DND-41 (cell line): ENCODE measurements at places on chromosomes 6 and 20.

- H3K27me3 ChIP-seq, result peaks cover 8% of the 10 kb centered on the region
- no peaks in the 10 kb centered on the region for H3K36me3 ChIP-seq
- H3K27ac ChIP-seq, result peak overlapping the region; percentile 45
- DNase-seq, result peak; percentile 54
These were observed 3.2 kb upstream of the HLA-DMB start for GRCh38 chr6:32943864-32944649.

DNA sequence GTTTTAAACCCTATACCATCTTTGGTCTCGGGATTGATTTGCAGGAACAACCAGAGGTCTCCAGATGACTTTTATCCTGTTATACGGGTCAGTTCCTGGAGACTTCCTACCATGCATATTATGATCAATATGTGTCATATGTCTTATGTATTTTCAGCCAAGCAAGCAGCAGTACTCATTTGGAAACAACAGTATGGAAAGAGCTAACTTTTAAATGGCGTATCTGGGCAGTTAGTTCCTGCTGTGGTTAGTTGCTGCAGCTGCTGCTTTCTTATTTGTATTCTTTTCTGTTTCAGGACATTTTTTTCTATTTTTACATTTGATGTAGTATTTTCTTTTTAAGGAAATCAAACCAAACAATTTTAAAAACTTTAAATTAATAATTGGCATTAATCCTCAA is 207.5 kb downstream of the MANEA start:
- no peak overlapping the region for H3K4me3 ChIP-seq
- peaks cover 11% of the 10 kb centered on the region for H3K4me1 ChIP-seq
- no peaks in the 10 kb centered on the region for H3K27me3 ChIP-seq
- no peak for DNase-seq
- H3K27ac ChIP-seq, result no peak overlapping the region

- no peak overlapping the region for H3K27ac ChIP-seq
- no peaks in the 10 kb centered on the region for H3K4me1 ChIP-seq
These were observed 20.8 kb upstream of the NRSN1 start for GRCh38 chr6:24105191-24105590.

- no peaks in the 10 kb centered on the region for H3K4me1 ChIP-seq
- no peak overlapping the region for H3K27ac ChIP-seq
- no peaks in the 10 kb centered on the region for H3K27me3 ChIP-seq
- no peak for DNase-seq
- no peaks in the 10 kb centered on the region for H3K36me3 ChIP-seq
- no peak overlapping the region for H3K4me3 ChIP-seq
These were observed 122.1 kb upstream of the SLC24A3 start for GRCh38 chr20:19090332-19090731.

DNA sequence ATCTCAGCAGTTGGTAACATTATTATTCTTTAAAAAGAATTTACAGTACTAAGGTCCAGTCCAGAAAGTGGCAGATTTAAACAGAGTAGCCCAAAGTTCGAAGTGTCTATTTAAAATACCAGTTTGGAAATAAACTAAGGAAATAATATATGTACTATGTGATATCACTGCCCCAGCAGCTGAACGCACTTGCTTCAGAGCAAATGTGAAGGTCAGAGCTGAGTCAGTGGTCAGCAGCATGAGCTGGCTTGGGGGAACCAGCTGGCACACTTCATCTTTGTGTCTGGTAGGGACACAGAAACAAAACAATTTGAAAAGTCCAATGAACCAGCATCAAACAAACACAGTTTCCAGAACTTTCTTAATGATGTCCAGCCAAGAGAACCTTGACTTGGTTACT is 15.4 kb downstream of the TMEM14B start:
- no peak overlapping the region for H3K4me3 ChIP-seq
- DNase-seq, result no peak
- H3K36me3 ChIP-seq, result peaks cover 20% of the 10 kb centered on the region
- no peak overlapping the region for H3K27ac ChIP-seq
- H3K4me1 ChIP-seq, result no peaks in the 10 kb centered on the region
- no peaks in the 10 kb centered on the region for H3K27me3 ChIP-seq

DNA sequence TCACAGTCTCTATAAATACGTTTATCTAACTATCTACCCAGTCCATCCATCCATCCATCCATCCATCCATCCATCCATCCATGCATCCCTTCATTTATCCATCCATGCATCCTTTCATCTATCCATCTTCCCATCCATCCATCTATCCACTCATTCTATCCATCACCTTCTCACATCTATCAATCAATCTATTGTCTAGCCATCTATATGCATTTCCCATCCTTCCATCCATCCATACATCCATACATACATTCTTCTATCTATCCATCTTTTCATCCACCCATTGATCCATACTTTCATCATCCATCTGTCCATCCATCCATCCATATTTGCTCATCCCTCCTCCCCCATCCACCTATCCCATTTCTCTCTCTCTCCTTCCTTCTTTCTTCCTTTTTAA is 51.6 kb upstream of the CTNNBL1 start:
- no peak overlapping the region for H3K27ac ChIP-seq
- H3K36me3 ChIP-seq, result no peaks in the 10 kb centered on the region
- no peaks in the 10 kb centered on the region for H3K4me1 ChIP-seq
- DNase-seq, result no peak
- no peak overlapping the region for H3K4me3 ChIP-seq
- peaks cover 26% of the 10 kb centered on the region for H3K27me3 ChIP-seq

GRCh38 chr6:89281779-89282246 is 33.3 kb downstream of the GABRR2 start:
- no peaks in the 10 kb centered on the region for H3K4me1 ChIP-seq
- peak; percentile 45 for DNase-seq
- no peaks in the 10 kb centered on the region for H3K27me3 ChIP-seq
- H3K27ac ChIP-seq, result no peak overlapping the region
- no peak overlapping the region for H3K4me3 ChIP-seq

GRCh38 chr6:146194434-146194833 is 165.6 kb downstream of the GRM1 start:
- H3K4me1 ChIP-seq, result no peaks in the 10 kb centered on the region
- no peaks in the 10 kb centered on the region for H3K27me3 ChIP-seq
- H3K36me3 ChIP-seq, result no peaks in the 10 kb centered on the region

DNA sequence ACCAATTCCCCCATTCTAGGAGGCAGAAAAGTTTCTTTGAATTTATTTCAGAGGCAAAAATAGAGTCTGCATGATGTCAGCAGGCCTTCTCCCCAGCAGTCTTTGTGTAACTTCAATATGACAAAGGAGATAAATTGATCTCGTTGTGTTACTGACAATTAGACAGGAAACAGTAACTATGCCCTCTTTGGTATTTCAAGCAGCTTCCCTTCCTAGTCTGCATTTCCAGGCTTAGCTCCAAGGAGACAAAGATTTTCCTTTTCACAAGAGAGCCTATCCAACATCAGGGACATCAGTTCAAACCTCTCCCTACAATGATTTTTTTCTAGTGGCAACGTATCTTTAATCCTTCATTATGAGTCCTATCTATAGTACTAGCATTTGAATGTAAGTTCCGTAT is 245.9 kb upstream of the HSF2 start:
- no peak overlapping the region for H3K4me3 ChIP-seq
- DNase-seq, result no peak
- H3K4me1 ChIP-seq, result no peaks in the 10 kb centered on the region
- no peak overlapping the region for H3K27ac ChIP-seq
- no peaks in the 10 kb centered on the region for H3K36me3 ChIP-seq

DNA sequence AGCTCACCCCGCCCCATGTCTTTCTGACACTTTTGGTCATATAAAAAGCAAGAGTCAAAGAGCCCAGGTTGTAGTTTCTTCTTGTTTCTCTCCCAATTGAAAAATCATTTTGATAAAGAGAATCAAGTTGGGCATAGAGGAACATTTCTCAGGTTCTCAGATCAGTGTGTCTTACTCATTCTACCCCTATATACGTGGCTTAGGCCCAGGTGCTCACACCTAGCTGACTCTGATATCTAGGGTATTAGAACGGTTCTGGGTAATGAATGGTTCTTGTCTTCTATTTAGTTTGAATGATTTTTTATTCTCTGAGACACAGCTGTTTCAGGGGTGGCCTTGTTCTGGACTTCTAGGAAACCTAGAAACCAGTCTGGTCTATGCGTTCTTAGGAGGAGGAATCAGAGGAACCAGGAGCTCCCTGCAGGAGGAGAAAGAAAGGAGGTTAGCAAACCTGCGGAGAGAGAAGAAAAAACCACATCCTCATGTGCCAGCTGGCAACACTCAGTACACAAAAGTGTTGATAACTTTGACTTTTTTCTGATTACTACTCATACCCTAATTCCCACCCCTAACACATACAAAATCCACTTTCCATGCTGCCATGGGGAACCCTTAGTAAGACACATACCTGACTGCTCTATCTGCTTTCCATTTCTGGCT is 178.0 kb downstream of the CLIC5 start:
- H3K27ac ChIP-seq, result peak overlapping the region; percentile 45
- H3K4me3 ChIP-seq, result no peak overlapping the region
- peaks cover 31% of the 10 kb centered on the region for H3K4me1 ChIP-seq

DNA sequence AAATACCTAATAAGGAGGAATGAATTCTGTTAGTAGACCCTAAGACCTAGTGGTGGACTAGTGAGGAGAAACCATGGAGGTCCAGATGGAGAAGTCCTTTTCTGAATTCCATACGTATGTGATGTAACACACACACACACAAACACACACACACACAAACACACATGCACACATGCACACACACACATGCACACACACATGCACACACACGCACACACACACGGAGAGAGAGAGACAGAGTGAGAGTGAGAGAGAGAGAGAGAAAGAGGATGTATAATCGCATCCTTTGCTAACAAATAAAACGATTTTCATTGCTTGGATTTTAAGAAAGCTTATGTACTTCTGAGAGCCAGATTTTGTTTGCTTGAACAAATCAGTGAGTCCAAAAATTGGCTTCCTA is 132.6 kb upstream of the CEP162 start:
- H3K27ac ChIP-seq, result no peak overlapping the region
- H3K36me3 ChIP-seq, result no peaks in the 10 kb centered on the region
- DNase-seq, result no peak

DNA sequence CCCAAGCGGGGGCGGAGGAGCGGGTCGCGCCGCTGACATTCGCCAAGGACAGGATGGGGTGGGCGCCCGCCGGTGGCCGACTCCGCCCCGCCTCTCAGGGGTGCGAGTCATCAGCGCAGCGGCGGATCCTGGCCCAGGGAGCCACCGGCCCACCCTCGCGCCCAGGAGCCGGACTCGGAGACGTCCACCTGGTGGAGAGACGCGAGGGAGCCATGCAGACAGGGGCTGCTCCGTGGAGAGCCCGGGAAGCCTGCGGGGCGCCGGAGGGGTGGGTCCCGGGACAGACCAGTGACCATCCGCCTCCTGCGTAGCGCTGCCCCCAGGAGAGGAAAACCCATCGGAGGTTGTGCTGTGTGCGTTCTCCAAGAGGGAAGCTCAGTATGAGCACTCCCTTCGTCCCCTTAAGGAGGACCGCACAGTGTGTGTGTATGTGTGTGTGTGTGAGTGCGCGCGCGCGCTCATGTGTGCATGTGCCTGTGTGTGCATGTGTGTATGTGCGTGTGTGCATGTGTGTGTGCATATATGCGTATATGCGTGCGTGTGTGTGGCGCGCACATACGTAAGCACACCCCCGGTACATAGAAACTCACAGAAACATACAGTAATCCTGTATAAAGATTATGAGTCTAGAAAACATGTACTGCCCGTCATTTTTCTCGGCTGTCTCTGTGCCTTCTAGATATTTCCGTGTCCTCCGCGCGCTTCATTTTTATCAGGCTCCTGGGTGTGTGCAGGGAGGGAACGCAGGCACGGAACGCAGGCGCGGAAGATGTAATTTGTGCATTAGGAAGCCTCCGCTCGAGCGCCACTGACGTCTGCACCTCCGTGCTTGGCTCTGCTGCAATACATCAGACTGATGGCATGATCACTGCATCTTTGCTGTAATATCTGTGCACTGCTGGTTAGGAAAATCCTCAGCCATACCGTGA is 158.9 kb downstream of the TBXT start:
- no peak overlapping the region for H3K27ac ChIP-seq
- H3K4me1 ChIP-seq, result peaks cover 33% of the 10 kb centered on the region
- no peaks in the 10 kb centered on the region for H3K27me3 ChIP-seq
- no peak for DNase-seq

DNA sequence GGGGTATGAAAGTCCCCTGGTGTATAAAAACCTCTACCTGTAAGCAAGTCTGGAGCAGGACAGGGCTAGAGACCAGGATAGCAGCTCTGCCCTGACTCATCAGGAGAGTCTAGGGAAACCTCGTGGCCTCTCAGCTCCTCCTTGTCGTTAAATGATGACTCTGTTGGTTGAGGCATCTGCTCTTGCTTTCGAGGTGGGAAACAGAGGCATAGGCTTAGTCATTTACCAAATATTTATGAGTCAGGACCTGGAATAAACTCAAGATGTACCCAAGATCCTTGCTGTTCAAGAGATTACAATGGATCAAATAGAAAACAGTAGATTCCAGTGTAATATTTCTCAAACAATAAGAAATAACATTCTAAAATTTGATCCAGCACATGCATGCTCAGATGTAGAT is 5.5 kb downstream of the MANBAL start:
- peaks cover 44% of the 10 kb centered on the region for H3K36me3 ChIP-seq
- H3K27ac ChIP-seq, result no peak overlapping the region
- no peak overlapping the region for H3K4me3 ChIP-seq
- no peaks in the 10 kb centered on the region for H3K27me3 ChIP-seq
- no peak for DNase-seq

- no peak overlapping the region for H3K4me3 ChIP-seq
- DNase-seq, result no peak
- H3K27ac ChIP-seq, result no peak overlapping the region
- H3K27me3 ChIP-seq, result no peaks in the 10 kb centered on the region
These were observed 85.3 kb upstream of the FYN start for GRCh38 chr6:111958534-111958933.

- H3K27ac ChIP-seq, result no peak overlapping the region
- no peak overlapping the region for H3K4me3 ChIP-seq
- no peak for DNase-seq
These were observed 10.5 kb upstream of the MAP1LC3A start for GRCh38 chr20:34547844-34548613.

GRCh38 chr6:1094306-1094705 is 217.6 kb upstream of the FOXQ1 start:
- no peaks in the 10 kb centered on the region for H3K27me3 ChIP-seq
- no peak for DNase-seq
- H3K4me3 ChIP-seq, result no peak overlapping the region
- no peaks in the 10 kb centered on the region for H3K36me3 ChIP-seq

GRCh38 chr6:101486726-101487125 is 93.2 kb downstream of the GRIK2 start:
- H3K36me3 ChIP-seq, result no peaks in the 10 kb centered on the region
- no peak overlapping the region for H3K27ac ChIP-seq
- H3K4me3 ChIP-seq, result no peak overlapping the region
- no peaks in the 10 kb centered on the region for H3K4me1 ChIP-seq
- H3K27me3 ChIP-seq, result no peaks in the 10 kb centered on the region

- no peak overlapping the region for H3K4me3 ChIP-seq
- no peaks in the 10 kb centered on the region for H3K36me3 ChIP-seq
- DNase-seq, result no peak
- no peaks in the 10 kb centered on the region for H3K27me3 ChIP-seq
- no peak overlapping the region for H3K27ac ChIP-seq
These were observed 120.1 kb upstream of the ARMC2 start for GRCh38 chr6:108727966-108728730.
